Uterus (tissue), 4 donors: ENCODE measurements at places on chromosomes 3 and 15. TPM values are rescaled to one million over a fixed set of nuclear protein-coding genes. Genes with fewer than 3 reads are reported as not detected.

DNA sequence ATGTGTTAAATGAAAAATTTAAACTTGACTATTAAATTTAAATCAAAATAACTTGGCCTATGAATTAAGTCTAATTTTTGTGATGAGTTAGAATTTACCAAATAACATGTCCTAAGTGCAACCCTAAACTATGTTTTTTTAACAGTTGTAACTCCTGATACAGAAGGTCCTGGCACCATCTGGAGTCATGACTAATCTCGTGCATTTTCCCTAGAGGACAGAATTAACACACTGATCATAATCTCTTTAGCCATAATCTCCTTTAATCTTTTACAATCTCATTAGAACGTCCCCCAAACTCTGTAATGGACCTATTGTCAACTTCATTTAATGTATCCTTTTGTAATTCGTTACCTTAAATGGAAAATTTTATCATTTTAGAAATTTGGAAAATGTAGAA, 100.6 kb downstream of the SUCNR1 start:
- H3K27me3 ChIP-seq, result no peaks in the 10 kb centered on the region
- no peaks in the 10 kb centered on the region for H3K4me1 ChIP-seq
- H3K4me3 ChIP-seq, result no peak overlapping the region
- no peaks in the 10 kb centered on the region for H3K36me3 ChIP-seq
- H3K27ac ChIP-seq, result no peak overlapping the region
- no peak for DNase-seq

GRCh38 chr3:15923640-15924405, 126.0 kb upstream of the ANKRD28 start:
- no peak overlapping the region for H3K4me3 ChIP-seq
- no peaks in the 10 kb centered on the region for H3K27me3 ChIP-seq
- H3K27ac ChIP-seq, result no peak overlapping the region
- no peaks in the 10 kb centered on the region for H3K4me1 ChIP-seq

DNA sequence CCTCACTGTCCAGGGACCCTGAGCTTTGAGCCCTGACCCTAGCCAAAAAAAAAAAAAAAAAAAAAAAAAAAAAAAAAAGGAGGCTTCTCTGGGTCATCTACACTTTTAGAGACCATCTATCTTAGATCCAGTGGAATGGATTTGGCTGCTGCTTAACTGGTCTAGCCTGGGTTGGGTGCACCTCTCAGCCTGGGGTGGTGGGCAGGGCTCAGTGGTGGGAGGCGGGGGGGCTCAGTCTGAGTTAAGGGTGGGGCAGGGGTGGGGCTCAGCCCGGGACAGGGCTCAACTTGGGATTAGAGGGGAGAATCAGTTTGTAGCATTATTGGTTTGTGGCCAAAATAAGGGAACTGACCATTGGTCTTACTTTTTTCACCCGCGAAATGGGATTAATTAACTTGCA, 139.2 kb downstream of the TPRA1 start:
- H3K36me3 ChIP-seq, result no peaks in the 10 kb centered on the region
- DNase-seq, result no peak
- no peaks in the 10 kb centered on the region for H3K27me3 ChIP-seq
- no peak overlapping the region for H3K27ac ChIP-seq
- no peaks in the 10 kb centered on the region for H3K4me1 ChIP-seq

GRCh38 chr15:32884146-32884545, 166.3 kb downstream of the GREM1 start:
- H3K4me3 ChIP-seq, result no peak overlapping the region
- no peaks in the 10 kb centered on the region for H3K36me3 ChIP-seq
- peak overlapping the region; percentile 18 for H3K27ac ChIP-seq
- no peaks in the 10 kb centered on the region for H3K4me1 ChIP-seq

GRCh38 chr3:14876921-14877333, 58.2 kb downstream of the FGD5 start:
- no peaks in the 10 kb centered on the region for H3K36me3 ChIP-seq
- peak overlapping the region; percentile 47 for H3K27ac ChIP-seq
- no peak overlapping the region for H3K4me3 ChIP-seq
- no peaks in the 10 kb centered on the region for H3K27me3 ChIP-seq
- no peaks in the 10 kb centered on the region for H3K4me1 ChIP-seq
- DNase-seq, result peak; percentile 40

GRCh38 chr15:38297623-38298388, 45.2 kb downstream of the SPRED1 start:
- no peaks in the 10 kb centered on the region for H3K36me3 ChIP-seq
- H3K27me3 ChIP-seq, result no peaks in the 10 kb centered on the region
- no peaks in the 10 kb centered on the region for H3K4me1 ChIP-seq
- H3K4me3 ChIP-seq, result no peak overlapping the region

- H3K27me3 ChIP-seq, result no peaks in the 10 kb centered on the region
- no peaks in the 10 kb centered on the region for H3K36me3 ChIP-seq
- H3K4me3 ChIP-seq, result no peak overlapping the region
- no peak for DNase-seq
Measured at GRCh38 chr3:15361494-15362214, 29.3 kb upstream of the SH3BP5 start.

DNA sequence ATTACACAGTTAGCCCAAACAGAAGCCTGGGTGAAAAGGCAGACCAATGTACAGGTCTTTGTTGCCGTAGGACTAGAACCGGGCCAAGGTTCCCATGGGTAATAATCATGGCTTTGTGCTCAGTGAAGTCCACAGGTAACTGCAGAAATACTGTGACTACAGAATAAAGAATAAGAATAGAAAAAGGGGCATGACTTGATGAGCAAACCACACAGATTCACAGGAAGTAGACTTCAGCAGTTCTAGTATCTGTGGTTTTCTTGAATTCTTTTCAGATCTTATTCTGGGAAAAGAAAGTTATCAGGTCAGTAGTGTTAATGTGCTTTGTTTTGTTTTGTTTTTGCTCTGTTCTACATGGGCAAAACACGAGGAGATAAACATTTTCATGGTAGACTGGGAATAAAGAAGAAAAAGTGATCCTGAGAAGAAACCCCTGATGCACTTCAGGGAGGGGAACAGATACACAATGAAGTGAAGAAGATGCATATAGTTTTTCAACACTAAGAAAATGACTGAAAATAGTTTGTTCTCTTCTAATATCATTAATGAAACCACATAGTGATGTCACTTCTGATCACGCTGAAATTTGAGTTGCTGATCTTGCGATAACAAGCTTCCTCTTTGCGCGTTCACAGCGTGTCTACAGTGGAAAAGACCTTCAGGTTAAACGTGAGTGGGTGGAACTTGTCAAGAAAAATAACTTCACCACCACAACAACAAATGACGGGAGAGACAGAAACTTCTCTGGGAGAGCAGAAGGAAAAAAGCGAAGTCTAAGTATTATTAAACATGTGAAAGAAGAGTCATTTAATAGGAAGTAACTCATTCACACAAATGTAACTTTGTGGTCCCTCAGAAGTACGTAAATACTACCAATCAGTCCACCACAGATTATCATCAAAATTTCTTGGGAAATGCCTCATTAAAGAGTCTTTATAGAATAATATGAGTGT, 315.8 kb upstream of the SATB1 start:
- no peak overlapping the region for H3K27ac ChIP-seq
- H3K27me3 ChIP-seq, result no peaks in the 10 kb centered on the region

DNA sequence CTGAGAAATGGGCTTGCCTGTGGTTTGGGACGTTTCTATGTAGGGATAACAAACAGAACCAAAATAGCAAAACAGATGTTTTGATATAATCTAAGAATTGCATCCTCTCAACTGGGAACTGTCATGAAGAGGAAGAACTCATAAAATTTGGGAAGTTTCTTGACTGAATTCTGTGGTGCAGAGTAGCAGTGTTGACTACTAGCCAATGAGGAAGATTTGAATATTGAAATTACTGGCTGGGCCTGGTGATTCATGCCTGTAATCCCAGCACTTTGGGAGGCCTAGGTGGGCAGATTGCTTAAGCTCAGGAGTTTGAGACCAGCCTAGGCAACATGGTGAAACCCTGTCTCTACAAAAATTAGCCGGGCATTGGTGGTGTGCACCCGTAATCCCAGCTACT, 42.2 kb downstream of the ZNF609 start:
- peak overlapping the region; percentile 62 for H3K27ac ChIP-seq
- no peaks in the 10 kb centered on the region for H3K36me3 ChIP-seq
- no peaks in the 10 kb centered on the region for H3K27me3 ChIP-seq
- no peak overlapping the region for H3K4me3 ChIP-seq
- no peak for DNase-seq

GRCh38 chr3:48412375-48413001, 17.4 kb downstream of the PLXNB1 start:
- DNase-seq, result no peak
- no peak overlapping the region for H3K27ac ChIP-seq
- H3K27me3 ChIP-seq, result no peaks in the 10 kb centered on the region
- no peaks in the 10 kb centered on the region for H3K4me1 ChIP-seq
- no peaks in the 10 kb centered on the region for H3K36me3 ChIP-seq

DNA sequence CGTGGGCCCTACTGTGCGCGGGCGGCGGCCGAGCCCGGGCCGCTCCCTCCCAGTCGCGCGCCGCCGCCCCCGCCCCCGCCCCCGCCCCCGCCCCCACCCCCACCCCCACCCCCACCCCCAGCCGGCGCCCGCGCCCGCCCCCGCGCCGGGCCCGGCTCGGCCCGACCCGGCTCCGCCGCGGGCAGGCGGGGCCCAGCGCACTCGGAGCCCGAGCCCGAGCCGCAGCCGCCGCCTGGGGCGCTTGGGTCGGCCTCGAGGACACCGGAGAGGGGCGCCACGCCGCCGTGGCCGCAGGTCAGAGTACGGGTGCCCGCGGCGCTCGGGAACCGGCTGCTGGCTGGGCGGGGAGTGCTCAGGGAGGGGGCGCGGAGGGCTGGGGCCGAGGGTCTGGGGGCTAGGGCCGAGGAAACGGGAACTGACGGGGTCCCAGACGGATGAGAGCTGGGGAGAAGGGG, 1.1 kb upstream of the PPARG start:
- no peaks in the 10 kb centered on the region for H3K36me3 ChIP-seq
- H3K4me3 ChIP-seq, result peak overlapping the region; percentile 75

DNA sequence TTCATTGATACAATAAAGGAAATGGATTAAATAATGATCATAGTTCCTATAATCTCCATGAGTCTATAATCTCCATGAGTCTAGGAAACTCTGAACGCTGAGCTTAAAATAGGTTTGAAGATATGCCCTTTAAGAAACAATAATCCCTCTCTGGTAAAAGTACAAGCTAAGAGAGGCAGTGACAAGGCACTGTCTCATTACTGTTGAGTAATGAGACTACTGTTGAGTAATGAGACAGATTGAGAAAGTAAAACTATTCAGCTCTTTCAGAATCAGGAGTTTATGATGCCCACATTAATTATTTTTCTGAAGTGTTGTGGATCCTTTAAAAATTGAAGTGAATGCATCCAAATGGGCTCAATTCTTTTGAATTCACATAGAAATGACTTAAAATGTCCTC, 235.5 kb upstream of the THRB start:
- no peaks in the 10 kb centered on the region for H3K36me3 ChIP-seq
- no peaks in the 10 kb centered on the region for H3K4me1 ChIP-seq
- DNase-seq, result no peak
- no peak overlapping the region for H3K27ac ChIP-seq
- H3K4me3 ChIP-seq, result no peak overlapping the region

GRCh38 chr15:33675246-33675645, 293.1 kb upstream of the CHRM5 start:
- no peaks in the 10 kb centered on the region for H3K36me3 ChIP-seq
- no peaks in the 10 kb centered on the region for H3K4me1 ChIP-seq
- no peak overlapping the region for H3K4me3 ChIP-seq
- no peak overlapping the region for H3K27ac ChIP-seq

DNA sequence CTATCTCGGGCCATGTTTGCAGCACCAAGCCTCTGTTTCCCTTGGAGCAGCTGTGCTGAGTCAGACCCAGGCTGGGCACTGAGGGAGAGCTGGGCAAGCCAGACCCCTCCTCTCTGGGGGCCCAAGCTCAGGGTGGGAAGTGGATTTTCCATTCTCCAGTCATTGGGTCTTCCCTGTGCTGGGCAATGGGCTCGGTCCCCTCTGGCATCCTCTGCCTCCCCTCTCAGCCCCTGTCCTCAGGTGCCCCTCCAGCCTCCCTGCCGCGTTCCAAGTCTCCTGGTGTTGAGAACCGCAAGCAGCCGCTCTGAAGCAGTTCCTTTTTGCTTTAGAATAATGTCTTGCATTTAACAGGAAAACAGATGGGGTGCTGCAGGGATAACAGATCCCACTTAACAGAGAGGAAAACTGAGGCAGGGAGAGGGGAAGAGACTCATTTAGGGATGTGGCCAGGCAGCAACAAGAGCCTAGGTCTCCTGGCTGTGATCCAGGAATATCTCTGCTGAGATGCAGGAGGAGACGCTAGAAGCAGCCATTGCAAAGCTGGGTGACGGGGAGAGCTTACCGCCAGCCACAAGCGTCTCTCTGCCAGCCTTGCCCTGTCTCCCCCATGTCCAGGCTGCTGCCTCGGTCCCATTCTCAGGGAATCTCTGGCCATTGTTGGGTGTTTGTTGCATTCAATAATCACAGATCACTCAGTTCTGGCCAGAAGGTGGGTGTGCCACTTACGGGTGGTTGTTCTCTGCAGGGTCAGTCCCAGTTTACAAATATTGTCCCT, 1.2 kb downstream of the RHO start:
- H3K4me3 ChIP-seq, result no peak overlapping the region
- no peak for DNase-seq
- no peak overlapping the region for H3K27ac ChIP-seq
- H3K27me3 ChIP-seq, result no peaks in the 10 kb centered on the region
- H3K4me1 ChIP-seq, result no peaks in the 10 kb centered on the region

DNA sequence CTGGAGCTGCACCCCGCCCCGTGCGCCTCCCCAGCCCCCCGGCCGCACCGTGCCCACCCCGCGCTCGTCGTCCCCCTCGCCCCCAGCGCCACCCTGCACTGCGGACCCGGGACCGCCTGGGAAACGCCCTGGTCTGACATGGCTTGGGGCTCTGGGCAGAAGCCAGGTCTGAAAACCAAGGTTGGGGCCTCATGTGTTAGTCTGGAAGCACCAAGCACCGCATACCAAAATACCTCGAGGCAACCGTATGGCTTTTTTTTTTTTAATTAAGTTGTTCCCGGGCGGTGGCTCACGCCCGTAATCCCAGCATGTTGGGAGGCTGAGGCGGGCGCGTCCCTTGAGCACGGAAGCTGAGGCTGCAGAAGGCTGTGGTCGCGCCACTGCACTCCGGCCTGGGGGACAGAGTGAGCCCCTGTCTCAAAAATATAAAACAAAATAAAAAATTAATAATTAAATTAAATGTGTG, 91.5 kb upstream of the CHD2 start:
- H3K36me3 ChIP-seq, result no peaks in the 10 kb centered on the region
- H3K4me3 ChIP-seq, result peak overlapping the region; percentile 42
- no peaks in the 10 kb centered on the region for H3K4me1 ChIP-seq

GRCh38 chr3:141383555-141384129, 15.3 kb downstream of the ZBTB38 start:
- no peak for DNase-seq
- no peaks in the 10 kb centered on the region for H3K27me3 ChIP-seq
- H3K4me1 ChIP-seq, result no peaks in the 10 kb centered on the region
- no peaks in the 10 kb centered on the region for H3K36me3 ChIP-seq
- peak overlapping the region; percentile 48 for H3K27ac ChIP-seq

- no peaks in the 10 kb centered on the region for H3K27me3 ChIP-seq
- DNase-seq, result no peak
- no peak overlapping the region for H3K4me3 ChIP-seq
- no peaks in the 10 kb centered on the region for H3K36me3 ChIP-seq
- no peaks in the 10 kb centered on the region for H3K4me1 ChIP-seq
- H3K27ac ChIP-seq, result no peak overlapping the region
Measured at GRCh38 chr3:151009981-151010380, 37.5 kb upstream of the CLRN1 start.

Gene PROK2
- not detected for total RNA-seq

Gene SEC22C
- 82.6 TPM for total RNA-seq

Gene BBX
- total RNA-seq, result 106 TPM

Gene STRA6
- total RNA-seq, result not detected

Gene CCRL2
- total RNA-seq, result 1.3 TPM
